ENCODE measurements at places on chromosomes 2 and 18.

DNA sequence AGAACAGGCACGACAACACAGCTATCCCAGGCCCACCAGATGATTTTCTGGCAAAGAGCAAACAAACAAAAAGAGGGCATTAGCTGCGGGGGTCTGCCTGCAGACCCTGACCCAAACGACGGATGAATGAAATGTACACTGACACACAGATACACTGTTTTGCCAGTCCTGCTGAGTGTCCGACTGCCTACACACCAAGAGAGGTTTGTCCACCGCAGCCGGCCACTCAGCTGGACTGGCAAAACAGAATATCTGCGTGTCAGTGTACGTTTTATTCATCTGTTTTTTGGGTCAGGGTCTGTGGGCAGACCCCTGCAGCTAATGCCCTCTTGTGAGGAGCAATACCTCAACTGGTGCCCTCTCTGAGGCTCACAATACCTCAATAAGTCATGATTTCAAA is 10.7 kb upstream of the SH3RF3 start:
- DNase-seq = no peak

DNA sequence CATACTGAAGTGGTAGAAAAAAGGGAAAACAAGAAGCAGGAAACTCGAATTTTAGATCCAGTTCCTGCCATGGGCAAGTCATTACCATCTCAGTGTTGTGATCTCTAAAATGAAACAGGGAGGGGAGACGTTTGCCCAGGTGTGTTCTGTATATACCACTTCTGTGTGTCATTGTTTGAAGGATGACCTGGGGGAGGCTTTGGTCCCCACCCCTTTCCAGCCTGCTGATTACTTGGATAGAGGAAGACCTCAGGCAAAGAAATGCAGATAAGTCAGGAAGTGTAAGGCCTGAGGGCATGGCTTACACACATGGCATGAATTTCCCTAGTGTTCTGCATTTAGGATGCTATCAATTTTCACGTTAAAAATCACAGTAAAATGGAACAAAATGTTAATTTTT is 205.2 kb upstream of the CXCR4 start:
- no peak for DNase-seq

DNA sequence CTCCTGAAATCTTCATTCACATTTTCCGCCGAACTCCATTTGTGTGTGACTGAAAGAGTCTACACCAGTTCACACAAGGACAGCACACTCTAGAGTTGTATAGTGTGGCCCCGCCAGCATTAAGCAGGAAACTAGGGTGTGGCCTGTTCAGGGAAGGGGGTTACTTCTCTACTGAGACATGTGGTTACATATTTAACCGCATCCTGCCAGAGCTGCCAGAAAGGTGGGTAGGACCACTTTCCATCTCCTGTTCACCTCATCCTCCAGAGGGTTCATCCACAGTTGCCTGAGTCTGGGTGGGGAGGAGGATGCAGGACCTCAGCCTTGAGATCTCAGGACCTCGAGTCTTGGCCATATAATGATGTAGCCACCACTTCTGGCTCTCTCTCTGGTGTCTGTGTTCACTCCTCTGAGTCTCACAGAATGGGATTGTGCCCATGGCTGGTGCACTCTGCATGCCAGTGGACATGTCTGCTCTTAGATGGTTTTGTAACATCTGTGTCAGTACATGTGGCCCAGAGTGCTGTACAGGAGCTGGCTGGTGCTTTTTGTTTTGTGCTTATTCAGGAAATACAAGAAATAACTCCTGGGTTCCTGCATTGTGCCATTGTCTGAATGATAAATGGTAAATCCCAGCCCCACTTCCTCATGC is 7.7 kb upstream of the SP140L start:
- no peak for DNase-seq

DNA sequence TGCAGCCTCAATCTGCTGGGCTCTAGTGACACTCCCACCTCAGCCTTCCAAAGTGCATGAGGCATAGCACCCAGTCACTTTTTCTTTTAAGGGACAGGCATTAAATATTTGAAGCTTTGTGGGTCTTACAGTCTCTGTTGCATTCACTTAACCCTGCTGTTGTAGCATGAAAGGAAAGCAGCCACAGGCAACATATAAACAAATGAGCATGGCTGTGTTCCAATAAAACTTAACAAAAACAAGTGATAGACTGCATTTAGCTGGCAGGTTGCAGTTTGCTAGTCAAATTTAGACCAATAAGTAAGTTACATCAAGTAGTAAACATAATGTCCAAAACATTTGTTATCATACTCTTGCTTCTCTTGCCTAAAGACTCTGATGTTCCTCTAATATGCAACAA is 297.3 kb upstream of the MMADHC start:
- no peak for DNase-seq

DNA sequence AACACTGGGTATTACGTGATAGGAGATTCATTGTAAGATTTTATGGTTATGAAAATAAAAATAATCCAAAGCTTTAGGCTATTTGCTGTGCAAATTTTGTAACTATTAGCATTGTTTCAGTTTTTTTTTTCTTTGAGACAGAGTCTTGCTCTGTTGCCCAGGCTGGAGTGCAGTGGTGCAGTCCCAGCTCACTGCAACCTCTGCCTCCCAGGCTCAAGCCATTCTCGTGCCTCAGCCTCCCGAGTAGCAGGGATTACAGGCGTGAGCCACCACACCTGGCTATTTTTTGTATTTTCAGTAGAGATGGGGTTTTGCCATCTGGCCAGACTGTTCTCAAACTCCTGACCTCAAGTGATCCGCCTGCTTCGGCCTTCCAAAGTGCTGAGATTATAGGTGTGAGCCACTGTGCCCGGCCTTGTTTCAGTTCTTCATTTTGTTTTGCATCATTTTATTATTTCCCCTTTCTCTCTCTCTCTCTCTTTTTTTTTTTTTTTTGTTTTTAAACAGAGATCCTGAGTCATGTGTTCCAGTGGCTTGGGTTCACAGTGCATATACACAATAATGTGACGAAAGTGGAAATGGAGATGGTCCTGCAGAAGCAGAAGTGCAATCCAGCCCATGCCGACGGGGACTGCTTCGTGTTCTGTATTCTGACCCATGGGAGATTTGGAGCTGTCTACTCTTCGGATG is 25.8 kb downstream of the CASP10 start:
- DNase-seq = no peak

- no peak for DNase-seq
Measured at GRCh38 chr2:183164650-183165015, 40.4 kb downstream of the NUP35 start.

GRCh38 chr2:112765251-112765650 is 842 bp upstream of the CKAP2L start:
- DNase-seq = no peak

DNA sequence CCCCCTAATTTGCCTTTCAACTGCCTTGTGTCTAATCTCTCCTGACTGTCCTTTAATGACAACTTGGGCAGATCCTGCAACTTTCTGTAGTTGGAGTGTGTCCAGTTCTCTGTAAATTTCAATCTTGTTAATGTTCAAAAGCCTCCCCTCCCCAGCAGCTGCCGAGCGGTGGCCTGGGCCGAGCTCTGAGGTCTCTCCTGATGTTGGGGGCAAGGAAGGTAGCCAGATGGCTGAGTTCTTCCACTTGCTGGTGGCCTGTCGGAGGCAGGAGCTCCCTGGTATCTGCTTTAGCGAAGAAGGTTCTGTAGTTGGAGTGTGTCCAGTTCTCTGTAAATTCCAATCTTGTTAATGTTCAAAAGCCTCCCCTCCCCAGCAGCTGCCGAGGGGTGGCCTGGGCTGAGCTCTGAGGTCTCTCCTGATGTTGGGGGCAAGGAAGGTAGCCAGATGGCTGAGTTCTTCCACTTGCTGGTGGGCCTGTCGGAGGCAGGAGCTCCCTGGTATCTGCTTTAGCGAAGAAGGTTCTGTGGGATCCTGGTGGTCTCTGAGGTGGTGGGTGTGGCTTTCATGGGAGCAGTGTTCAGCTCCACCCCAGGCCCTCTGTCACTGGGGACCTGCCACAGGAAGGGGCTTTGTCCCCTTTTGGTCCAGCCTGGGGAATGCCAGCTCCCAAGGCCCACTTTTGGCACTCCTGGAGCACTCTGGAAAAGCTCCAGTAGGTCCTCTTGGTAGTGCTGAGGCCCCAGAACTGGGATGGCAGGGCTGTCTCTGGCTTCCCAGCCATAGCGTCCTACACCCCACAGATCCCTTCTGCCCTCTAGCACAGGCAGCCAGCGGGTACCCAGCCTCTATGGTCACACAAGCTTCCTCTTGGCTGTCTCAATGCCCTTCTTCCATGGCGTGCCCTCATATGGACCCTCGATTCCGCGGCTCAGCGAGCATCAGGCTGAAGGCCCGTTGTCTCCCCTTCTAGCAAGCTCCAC is 211.9 kb downstream of the ALPK2 start:
- no peak for DNase-seq

- DNase-seq = no peak
Measured at GRCh38 chr2:80091237-80091636, 213.3 kb downstream of the LRRTM1 start.

GRCh38 chr2:10146366-10147005 is 23.9 kb downstream of the RRM2 start:
- no peak for DNase-seq

DNA sequence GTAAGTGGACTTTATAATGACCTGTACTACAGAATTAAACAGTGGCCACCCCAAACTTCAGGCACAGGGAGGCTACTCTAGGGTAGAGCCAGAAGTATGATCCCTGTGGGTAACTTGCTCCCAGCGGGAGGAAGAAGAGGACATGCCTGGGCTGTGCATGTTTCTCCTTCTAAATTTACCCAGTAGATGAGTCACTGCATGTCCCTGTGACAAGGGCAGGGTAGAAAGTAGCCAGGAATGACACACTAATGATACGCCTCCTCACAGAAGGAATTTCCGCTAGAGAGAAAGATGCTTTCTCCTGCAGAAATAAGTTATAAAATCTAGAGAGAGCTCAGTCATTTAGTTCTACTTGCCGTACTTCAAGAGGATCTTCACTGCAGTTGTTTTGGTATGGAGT is 7.5 kb downstream of the ACYP2 start:
- DNase-seq = no peak

- no peak for DNase-seq
Measured at GRCh38 chr18:23230686-23231085, 95.4 kb downstream of the CABLES1 start.

DNA sequence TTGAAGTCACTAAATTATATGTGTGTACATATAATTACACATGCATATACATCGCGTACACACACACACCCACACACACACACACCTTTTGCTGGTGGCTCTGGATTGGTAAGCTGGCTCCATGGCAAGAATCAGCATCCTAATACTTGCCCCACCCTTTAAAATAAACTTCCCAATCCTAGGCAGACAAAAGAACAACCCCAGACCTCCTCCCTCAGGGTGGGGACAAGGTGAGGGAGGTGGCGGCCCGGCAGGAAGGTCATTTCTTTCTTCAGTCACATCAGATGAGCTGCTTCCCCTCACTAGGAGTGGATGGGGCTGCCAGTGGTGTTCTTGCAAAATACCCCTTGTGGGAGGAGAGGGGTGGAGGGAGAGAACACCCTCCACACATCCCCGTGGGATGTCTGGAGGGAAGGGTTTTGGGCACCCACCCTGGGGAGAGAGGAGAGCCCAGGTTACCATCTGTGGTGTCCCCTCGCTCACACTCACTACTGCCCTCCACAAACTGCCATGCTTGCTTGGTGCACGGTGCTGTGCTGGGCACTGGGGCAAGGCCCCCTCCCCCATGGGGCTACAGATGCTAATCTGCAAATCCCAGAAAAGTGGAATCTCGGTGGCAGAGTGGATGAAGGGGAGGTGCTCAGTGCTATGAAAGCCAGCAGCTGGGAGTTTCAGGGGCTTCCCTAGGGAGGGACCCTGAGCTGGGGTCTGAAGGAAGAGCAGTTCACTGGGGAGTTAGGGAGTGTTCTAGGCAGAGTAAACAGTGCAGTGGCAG is 64.0 kb downstream of the ODC1 start:
- no peak for DNase-seq

DNA sequence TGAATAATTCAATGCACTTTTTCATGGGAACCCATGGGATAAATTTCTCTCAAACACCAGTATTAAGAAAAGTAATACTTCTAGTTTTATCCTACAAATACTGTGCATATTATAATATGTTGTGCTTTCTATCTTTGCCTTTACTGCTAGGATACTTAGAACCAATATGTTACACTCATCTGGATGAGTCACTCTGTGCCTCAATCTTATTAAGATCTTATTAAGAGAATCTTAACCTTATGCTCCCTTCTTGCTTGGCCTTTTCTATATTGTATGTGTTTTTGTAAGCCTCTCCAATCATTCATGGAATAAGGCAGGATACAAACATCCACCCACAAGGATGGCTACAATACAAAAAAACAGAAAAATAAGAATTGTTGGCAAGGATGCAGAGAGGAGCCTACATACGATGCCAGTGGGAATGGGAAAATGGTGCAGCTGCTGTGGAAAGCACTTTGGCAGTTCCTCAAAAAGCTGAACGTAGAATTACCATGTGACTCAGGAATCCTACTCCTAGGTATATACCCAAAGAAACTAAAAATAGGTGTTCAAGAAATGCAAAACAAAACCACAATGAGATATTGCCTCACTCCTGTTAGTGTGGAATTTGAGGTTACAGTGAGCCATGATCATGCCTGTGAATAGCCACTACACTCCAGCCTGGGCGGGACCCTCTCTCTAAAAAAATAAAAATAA is 10.7 kb upstream of the TWSG1 start:
- no peak for DNase-seq

DNA sequence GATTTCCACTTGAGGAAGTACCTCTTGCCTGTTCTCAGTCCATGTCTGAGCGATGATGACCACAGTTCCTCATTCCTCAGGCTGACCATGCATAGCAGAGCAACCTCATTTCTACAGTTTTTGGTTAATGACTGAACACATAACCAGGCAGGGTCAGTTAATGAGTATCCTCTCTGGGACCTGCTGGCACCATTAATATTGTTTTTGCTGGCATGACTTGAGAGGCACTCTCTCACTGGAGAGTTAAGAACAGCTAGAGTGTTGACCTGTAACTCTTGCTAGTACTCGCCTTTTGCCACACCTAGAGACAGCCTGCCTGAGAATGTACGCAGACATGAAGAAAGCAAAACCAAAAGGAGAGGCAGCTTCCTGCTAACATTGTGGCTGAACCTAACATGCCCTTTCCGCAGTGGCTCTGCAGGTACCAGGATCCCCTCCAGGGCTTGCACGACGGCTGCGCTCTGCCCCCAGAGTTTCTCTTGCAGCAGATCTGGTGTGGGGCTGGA is 23.9 kb downstream of the PECR start:
- DNase-seq = no peak

DNA sequence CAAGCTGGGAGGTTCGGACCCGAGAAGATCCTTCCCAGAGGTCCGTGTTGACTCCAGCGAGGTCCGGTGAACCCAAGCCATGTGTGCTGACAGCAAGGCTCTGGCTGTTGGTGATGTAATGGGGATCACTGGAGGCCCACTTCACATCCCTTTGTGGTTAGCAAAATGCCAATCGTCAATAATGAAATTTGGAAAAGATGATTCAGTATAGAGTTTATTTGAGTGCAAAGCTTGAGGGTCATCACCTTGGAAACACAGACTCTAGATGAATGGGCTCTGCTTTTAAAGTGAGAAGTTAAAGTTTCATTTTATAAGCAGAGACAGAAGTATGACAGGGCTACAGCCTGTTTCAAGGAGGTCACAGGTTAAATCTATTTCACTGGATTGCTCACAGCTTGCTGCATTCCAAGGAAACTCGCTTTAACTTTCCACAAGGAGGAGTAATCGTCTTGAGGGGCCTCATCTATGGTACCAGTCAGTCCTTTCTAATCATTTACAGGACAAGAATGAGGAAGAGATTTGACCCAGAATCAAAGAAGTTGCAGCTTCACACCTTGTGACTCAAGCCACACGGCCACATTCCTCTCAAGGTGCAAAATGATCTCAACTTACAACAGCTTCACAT is 140.5 kb downstream of the TPO start:
- no peak for DNase-seq
